Natural killer cell (primary cell): ENCODE measurements at places on chromosomes 6 and 20. TPM values are rescaled to one million over a fixed set of nuclear protein-coding genes. Genes with fewer than 3 reads are reported as not detected.

- no peak overlapping the region for H3K4me3 ChIP-seq
- H3K27me3 ChIP-seq, result no peaks in the 10 kb centered on the region
- no peak overlapping the region for H3K27ac ChIP-seq
- no peaks in the 10 kb centered on the region for H3K4me1 ChIP-seq
- no peaks in the 10 kb centered on the region for H3K36me3 ChIP-seq
Measured at GRCh38 chr6:1800845-1801244, 191.1 kb downstream of the FOXC1 start.

C20orf141 gene
- not detected for total RNA-seq

DNA sequence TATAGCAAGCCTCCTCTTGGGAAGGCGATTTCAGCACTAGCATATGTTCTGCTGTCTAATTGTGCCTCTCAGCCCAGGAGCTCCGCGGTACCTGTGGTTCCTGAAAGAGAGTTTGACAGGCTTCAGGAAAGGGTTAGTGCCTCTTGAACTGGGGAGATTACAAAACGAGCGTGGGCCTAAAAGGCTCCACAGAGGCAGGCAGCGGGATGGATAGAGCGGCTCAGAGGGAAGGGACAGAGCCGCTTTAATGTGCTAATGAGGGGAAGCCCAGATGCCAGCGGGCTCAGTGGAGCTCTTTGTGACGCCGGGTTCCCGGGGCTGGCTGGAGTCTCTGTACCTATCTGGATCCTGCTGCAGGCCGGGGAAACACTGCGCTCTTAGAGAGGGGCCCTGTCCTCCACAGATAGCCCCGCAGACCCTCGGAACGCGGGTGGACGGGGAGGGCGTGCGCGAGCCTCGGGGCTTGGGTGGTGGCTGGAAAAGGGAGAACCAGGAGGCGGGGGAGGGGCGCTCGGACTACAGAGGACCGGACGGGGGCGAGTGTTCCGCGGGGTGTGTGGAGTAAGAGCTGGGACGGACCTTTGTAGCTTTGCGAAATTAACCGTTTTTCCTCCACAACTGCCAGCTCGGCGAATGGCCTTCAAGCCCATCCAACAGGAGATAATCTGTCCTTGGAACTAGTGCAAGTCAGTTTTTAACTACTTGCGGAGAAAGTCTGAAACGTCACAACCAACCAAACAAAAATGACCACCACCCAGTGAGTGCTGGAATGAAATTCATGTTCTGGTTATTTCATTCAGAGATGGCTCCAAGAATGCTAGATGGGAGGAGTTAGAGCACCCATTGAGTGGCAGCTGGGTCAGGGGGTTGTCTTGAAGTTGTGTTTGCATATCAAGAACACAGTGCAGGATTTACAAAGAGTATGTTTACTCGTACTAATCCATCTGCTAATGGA lies 13.0 kb downstream of the SLC35F1 start:
- H3K4me3 ChIP-seq, result no peak overlapping the region
- no peaks in the 10 kb centered on the region for H3K36me3 ChIP-seq
- peaks cover 12% of the 10 kb centered on the region for H3K27me3 ChIP-seq
- H3K4me1 ChIP-seq, result no peaks in the 10 kb centered on the region

DNA sequence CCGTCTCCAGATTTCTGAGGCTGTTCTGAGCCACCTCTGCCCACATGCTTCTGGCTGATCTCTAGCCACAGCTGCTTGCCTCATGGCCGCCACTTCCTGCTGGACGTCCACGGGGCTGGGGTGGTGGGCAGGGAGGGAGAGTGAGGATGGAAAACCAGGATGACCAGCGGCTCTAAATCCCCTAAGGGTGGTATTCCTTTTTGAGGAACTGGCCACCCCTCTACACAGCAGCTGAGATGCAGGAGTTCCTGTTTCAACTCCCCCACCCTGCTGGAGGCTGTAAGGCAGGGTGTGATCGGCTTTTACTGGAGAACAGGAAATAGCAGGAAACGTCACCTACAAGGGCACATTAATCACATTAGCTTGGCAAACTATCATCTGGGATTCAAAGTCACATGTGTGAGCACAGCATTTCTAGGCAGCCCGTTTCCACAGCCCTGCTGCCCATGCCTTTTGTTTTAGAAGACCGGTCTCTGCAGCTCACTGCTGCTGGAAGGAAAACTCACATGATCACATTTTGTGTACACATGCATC lies 181.6 kb upstream of the ECI2 start:
- DNase-seq, result no peak
- H3K36me3 ChIP-seq, result no peaks in the 10 kb centered on the region
- peaks cover 6% of the 10 kb centered on the region for H3K4me1 ChIP-seq
- H3K27ac ChIP-seq, result no peak overlapping the region

ZBTB9 gene
- total RNA-seq, result 3.9 TPM

GRCh38 chr6:38508894-38509293 lies 130.8 kb downstream of the BTBD9 start:
- H3K27ac ChIP-seq, result no peak overlapping the region
- H3K36me3 ChIP-seq, result no peaks in the 10 kb centered on the region
- DNase-seq, result no peak

DNA sequence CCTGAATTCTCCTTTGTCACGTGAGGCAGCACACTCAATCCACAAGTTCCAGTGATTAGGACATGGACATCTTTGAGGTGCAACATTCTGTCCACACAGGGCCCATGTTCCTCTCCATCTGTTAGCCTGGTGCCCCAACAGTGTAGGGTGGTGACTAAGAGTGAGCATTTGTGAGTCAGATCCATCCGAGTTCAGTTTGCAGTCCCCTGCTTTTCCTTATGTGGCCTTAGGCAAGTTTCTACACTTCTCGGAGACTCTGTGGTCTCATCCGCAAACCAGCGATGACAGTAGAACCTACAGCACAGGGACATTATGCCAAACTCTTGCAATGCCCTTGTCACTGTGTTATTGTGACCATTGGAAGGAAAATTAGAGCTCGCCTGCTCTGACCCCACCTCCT lies 178.7 kb upstream of the CDH4 start:
- no peak overlapping the region for H3K27ac ChIP-seq
- H3K27me3 ChIP-seq, result no peaks in the 10 kb centered on the region
- no peak overlapping the region for H3K4me3 ChIP-seq
- no peak for DNase-seq
- H3K36me3 ChIP-seq, result no peaks in the 10 kb centered on the region
- H3K4me1 ChIP-seq, result no peaks in the 10 kb centered on the region

- H3K4me1 ChIP-seq, result peaks cover 7% of the 10 kb centered on the region
- H3K36me3 ChIP-seq, result no peaks in the 10 kb centered on the region
- H3K27ac ChIP-seq, result no peak overlapping the region
- peaks cover 32% of the 10 kb centered on the region for H3K27me3 ChIP-seq
Measured at GRCh38 chr6:107636486-107636885, 146.6 kb downstream of the SOBP start.

SLC35B2 gene
- total RNA-seq, result 26.8 TPM

DNA sequence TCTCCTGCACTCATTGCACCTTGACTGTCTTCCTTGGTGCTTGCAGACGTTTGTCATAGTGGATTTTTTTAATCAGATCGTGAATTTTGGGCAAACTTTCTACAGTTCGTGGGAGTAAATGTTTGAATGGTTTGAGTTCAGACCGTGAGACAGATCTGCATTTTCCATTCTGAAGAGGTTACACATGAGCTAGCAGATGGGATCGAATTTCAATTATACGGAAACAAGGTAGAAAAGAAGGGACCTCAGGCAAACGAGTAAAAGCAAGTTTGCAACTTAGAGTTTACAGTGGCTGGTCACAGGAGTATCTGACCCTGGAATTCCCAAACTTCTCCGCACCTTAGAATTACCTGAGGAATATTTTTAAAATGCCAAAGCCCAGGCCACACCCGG lies 17.2 kb upstream of the NCR2 start:
- H3K27me3 ChIP-seq, result peaks cover 2% of the 10 kb centered on the region
- no peak for DNase-seq
- H3K4me1 ChIP-seq, result peaks cover 12% of the 10 kb centered on the region
- no peak overlapping the region for H3K27ac ChIP-seq
- no peak overlapping the region for H3K4me3 ChIP-seq
- no peaks in the 10 kb centered on the region for H3K36me3 ChIP-seq

DNA sequence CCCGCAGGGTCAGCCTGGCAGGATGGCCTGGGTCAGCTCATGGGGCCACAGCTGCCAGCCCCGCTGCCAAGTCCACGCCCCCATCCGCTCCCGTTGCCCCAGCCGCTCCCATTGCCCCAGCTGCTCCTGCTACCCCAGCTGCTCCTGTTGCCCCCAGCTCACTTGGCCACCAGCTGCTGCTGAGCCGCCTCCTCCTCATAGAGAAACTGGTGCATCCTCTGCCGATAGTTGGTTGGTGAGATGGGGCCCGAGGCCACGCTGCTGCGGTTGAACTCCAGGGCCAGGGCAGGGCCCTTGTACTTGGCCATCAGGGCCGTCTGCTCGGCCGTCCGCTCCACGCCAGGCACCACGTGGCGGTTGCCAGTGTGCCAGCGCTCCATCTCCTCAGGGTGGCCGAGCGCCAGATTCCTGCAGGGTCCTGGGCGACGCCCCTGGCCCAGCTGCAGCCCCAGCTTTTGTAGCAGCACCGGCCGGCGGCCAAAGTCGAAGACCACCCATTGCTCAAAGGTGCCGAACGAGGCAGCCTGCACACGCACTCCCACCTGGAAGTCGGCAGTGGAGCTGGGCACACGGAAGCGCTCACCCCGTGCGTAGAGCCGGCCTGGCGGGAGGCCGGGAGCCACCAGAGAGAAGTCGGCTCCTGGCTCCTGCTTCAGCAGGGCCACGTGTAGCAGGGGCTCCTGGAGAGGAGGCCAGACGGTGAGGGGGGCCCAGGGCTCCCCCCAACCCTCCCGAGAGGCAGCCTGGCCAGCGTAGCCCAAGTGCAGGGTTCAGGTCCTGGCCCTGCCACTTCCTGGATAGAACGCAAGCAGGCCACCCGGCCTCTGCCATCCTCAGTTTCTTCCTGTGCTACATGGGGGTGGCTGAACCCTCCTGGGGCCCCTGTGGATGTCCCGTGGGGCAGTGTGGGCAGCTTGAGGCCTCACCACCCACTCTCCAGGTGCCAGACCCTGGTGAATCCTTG lies 4.8 kb downstream of the HELZ2 start:
- peaks cover 10% of the 10 kb centered on the region for H3K36me3 ChIP-seq
- H3K4me3 ChIP-seq, result no peak overlapping the region
- no peak overlapping the region for H3K27ac ChIP-seq
- DNase-seq, result no peak

DNA sequence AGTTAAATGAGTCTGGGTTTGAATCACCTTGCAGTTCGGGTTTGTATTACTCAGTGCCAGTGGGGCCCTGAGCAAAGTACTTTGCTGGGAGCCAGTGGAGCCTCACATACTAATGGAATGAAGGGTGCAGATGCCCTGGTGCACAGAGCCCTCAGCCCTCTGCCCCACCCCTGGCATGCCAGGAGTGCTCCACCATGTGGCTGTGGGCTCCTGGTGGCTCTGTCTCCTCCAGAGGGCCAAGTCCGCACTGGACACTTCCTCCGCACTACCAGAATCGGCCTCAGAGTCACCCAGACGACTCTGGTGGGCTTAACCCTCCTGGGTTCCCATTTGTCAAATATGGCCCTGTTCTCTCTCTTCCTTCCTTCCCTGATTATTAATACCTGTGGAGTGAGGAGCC lies 94.0 kb downstream of the STK35 start:
- DNase-seq, result no peak
- no peaks in the 10 kb centered on the region for H3K36me3 ChIP-seq
- no peaks in the 10 kb centered on the region for H3K27me3 ChIP-seq
- no peaks in the 10 kb centered on the region for H3K4me1 ChIP-seq
